ENCODE measurements at places on chromosomes 5 and 9. TPM values are rescaled to one million over a fixed set of nuclear protein-coding genes. Genes with fewer than 3 reads are reported as not detected.

PCDH12 gene
- 6.8 TPM for total RNA-seq

- ATAC-seq: no peak
- no peak overlapping the region for H3K4me3 ChIP-seq
- H3K36me3 ChIP-seq: peaks cover 11% of the 10 kb centered on the region
- peak overlapping the region; percentile 74 for H3K27ac ChIP-seq
- no peaks in the 10 kb centered on the region for H3K27me3 ChIP-seq
- no peaks in the 10 kb centered on the region for H3K4me1 ChIP-seq
Measured at GRCh38 chr5:177312649-177313181, 1.0 kb upstream of the MXD3 start.

CDKN2A gene
- total RNA-seq: 2.7 TPM

DNA sequence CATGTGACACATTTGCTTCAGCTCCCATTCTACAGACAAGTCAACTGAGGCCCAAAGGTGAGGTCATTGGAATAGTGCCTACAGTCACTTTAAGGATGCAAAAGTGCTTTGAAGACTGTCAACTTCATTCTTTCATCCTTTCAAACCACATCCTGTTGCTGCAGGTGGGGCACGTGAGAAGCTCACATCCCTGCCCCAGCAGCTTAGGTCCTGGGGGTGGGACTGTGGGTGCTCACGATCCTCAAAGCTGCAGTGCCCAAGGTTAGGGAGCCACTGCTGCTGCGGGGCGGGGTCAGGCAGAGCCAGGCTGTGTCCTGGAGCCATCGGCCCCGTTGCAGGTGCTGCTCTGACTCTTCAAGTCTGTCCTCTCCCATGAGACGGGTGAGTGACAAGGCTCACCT lies 57.9 kb upstream of the IER5L start:
- no peak overlapping the region for H3K4me3 ChIP-seq
- no peaks in the 10 kb centered on the region for H3K27me3 ChIP-seq
- ATAC-seq: no peak
- H3K36me3 ChIP-seq: no peaks in the 10 kb centered on the region
- no peaks in the 10 kb centered on the region for H3K4me1 ChIP-seq
- no peak overlapping the region for H3K27ac ChIP-seq

DNA sequence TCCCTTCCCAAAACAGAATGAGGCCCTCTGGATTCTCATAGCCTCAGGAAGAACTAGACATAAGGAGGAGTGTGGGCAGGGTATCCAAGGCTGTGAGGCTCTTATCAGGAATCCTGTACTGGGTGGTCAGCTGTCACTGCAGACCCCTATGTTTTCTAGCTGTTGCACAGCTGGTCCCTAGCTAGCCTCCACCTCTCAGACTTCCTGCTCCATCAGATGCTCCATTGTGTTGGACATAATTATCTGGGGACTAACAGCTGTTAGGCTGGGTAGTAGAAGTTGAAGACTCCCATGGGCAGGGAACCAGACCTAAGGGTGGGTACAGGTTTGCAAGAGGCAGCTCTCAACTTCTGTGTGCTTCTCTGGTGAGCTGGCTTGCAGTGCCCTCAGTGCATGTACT lies 18.4 kb downstream of the FAM219A start:
- ATAC-seq: no peak
- no peaks in the 10 kb centered on the region for H3K27me3 ChIP-seq
- H3K4me3 ChIP-seq: no peak overlapping the region
- H3K4me1 ChIP-seq: no peaks in the 10 kb centered on the region
- H3K36me3 ChIP-seq: peaks cover 25% of the 10 kb centered on the region

All from gastroesophageal sphincter (tissue), 4 donors.